Midbrain (tissue), 1 donor: ENCODE measurements at places on chromosomes 6 and 20.

DNA sequence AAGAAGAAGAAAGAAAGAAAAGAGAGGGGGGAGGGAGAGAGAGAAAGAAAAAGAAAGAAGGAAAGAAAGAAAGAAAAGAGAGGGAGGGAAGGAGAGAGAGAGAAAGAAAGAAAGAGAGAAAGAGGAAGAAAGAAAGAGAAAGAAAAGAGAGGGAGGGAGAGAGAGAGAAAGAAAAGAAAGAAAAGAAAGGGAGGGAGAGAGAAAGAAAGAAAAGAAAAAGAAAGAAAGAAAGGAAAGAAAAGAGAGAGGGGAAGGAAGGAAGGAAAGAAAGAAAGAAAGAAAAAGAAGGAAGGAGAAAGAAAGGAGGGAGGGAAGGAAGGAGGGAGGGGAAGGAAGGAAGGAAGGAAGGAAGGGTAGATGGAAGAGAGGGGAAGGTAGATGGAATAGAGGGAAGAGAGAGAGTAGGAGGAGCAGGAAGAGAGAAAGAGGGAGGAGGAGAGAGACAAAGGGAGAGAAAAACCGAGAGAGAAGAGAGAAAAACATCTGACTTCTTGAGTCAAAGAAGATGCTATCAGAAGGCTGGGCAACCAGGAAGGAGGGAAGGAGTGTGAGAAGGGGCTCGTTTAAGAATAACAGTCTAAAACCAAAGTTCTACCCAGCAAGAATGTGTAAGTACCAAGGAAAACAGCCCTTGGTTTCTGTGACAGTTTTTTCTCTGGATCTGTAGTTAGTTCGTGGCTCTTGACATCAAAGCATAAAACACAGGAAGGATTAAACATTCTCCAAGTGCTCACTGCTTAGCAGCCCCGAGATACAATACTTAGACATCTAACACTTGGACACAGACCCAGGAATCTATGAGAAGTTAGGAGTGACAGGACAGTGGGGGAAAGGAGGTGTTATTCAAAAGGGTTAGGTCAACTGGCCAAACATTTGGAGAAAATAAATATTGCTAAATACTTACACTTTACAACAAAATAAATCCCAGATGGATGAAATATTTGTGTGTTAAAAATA is 131.9 kb upstream of the STMND1 start:
- DNase-seq, result no peak

- no peak for DNase-seq
These were observed 322.5 kb downstream of the HACE1 start for GRCh38 chr6:104537180-104537579.

DNA sequence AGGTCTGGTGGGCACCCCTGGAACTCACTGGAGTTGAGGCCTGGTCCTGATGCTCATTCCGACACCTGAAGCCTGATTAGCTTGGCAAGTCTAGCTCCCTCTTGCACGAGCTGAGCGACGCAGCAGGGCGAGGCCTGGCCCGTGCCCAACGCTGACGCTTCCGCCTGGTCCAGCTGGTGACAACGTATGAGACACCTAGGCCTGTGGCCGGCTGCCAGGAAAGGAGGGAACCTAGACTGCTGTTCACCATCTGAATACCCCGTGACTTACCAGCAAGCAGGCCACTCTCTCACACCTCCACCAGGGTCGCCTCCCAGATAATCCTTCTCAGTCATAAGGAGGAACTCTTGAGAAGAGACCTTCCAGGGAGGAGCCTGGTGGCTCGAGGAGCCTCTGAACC is 24.5 kb downstream of the YTHDF1 start:
- DNase-seq, result no peak

GRCh38 chr6:137903933-137904821 is 37.1 kb downstream of the TNFAIP3 start:
- no peak for DNase-seq

DNA sequence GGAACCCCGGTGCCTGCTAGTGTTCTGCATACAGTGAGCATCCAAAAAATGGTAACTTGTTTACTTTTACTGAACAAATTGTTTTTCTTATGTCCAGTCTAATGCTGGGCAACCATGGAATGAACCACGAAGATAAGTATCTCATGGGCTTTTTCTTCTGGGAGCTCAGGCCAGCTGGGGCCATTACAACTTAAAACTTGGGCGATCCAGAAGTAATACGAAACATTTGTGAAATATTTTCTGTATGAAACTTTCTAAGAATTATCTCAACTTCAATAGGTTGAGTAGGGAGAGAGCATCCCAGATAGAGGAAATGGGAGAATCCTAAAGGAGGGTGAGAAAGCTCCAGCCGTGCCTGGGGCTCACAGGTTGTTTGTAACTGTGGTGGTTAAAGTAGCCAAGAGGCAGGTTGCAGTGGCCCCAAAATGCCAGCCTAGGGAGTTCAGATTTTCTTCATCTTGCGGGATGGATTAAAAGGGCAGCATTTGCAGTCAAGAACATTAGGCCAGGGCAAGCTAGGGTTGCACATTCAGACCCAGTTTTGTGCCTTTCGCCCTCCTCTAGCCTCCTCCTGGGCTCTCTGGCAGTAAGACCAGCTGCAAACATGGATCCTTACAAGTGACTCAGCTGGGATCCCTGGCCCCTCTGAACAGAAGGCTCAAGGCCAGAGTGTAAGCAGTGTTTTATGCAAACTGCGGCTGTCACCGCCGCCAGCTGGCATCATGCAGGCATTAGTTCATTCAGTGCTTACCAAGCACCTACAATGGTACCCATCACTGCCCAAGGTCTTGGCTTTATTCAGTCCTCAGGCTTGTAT is 41.5 kb downstream of the ELMO2 start:
- peak; percentile 66 for DNase-seq

GRCh38 chr20:49245921-49246740 is 26.9 kb downstream of the DDX27 start:
- DNase-seq, result peak; percentile 67

DNA sequence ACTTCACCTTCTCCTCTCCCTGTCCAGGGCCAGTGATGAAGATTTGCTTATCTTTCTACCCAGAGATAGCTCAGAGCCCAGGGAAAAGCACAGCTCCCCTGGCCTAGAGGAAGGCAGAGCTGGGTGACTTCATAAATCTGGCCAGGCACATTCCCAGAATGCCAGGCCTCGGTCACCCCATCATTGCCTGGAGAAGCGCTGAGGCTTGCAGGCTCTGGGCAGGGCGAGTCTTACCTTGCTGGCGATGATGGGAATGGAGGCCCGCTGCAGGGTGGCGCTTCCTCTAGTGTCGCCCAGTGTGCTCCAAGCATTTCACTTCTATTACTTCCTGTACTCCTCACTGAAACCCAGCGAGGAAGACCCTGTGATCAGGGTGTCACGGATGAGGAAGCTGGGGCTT is 60.1 kb downstream of the DAAM2 start:
- no peak for DNase-seq

DNA sequence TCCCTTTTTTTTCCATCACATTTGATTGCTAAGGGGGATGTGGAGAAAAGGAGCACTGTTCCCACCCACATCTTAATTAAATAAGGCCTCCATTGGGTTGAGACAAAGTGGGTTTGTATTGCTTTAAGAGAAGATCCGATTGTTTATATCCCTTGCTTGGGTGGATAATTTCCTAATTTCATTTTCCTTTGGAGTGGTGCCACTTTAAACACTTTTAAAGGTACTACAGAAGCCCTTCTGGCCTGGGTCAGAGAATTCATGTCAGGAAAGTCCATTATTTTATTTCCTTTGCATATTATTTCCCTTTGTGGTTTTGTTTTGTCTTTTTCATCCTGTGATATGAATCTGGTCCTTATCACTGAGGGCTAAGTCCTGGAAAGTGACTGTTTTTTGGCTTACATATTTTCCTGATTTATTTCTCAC is 56.9 kb downstream of the PHACTR2 start:
- no peak for DNase-seq

GRCh38 chr6:147022041-147022440 is 182.2 kb upstream of the STXBP5 start:
- no peak for DNase-seq

GRCh38 chr6:126792340-126793085 is 326.0 kb upstream of the RSPO3 start:
- DNase-seq, result no peak

DNA sequence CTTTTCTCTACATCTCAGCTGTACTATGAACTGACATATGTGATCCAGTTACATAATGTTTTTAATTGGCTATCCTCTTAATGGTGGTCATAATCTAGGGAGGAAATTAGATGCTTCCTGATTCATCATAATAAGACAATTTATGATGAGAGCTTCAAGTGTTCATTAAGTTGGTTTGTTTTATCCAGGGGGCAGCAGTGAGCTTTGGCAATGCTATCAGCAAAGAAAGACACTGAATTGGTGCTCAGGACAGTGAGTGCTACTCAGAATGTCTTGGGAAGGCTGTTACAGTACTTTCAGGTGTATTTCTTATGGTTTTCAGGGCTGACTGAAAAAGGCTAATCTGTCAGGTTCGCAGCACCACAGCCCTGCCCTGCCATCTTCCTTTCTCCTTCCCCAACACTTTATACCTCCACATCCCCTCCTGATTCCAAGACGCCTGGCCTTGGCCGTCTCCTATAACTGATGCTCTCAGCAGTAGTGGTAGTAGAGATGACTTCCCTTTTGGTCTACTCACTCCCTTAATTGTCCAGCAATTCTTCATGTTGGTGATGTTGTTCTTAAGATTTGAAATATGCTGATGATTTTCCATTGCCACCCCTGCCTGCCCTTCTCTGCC is 67.0 kb upstream of the TNFAIP3 start:
- peak; percentile 63 for DNase-seq

GRCh38 chr6:22142856-22143255 is 154.0 kb downstream of the PRL start:
- DNase-seq, result no peak

DNA sequence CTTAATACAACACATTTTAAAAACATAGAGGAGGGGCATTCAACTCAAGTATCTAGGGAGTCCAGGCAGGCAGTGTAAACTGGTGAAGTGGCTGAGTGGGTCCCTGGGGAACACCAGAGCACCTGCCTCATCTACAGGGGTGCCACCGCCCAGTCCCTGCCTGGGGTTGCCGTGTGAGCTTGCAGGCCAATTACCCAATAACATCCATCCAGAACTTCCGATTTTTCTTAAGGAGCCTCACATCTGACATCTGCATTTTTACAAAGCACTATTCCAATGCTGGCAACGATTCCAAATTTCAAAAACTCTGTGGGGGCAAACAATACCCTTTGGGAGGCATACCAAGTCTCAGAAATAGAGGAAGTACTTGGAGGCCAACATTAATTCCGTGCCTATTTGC is 288.4 kb upstream of the TSHZ2 start:
- no peak for DNase-seq

DNA sequence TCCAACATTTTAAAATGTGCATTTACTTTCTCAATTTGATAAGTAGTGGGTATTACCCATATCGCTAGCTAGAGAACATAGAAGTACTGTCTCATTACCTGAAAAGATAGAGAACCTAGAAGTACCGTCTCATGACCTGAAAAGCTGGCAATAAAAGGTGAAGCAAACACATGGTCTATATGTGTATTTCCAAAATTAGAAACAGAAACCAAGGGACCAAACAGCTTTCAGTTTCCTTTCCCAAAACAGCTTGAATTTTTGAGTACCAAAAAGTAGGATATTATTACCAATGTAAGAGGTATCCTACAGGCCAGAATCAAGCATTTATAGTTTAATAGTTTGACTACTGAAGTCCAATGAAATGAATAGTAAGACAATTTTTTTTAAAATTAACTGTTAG is 77.2 kb downstream of the KIF13A start:
- no peak for DNase-seq

- no peak for DNase-seq
These were observed 37.4 kb upstream of the JAG1 start for GRCh38 chr20:10710991-10711775.

DNA sequence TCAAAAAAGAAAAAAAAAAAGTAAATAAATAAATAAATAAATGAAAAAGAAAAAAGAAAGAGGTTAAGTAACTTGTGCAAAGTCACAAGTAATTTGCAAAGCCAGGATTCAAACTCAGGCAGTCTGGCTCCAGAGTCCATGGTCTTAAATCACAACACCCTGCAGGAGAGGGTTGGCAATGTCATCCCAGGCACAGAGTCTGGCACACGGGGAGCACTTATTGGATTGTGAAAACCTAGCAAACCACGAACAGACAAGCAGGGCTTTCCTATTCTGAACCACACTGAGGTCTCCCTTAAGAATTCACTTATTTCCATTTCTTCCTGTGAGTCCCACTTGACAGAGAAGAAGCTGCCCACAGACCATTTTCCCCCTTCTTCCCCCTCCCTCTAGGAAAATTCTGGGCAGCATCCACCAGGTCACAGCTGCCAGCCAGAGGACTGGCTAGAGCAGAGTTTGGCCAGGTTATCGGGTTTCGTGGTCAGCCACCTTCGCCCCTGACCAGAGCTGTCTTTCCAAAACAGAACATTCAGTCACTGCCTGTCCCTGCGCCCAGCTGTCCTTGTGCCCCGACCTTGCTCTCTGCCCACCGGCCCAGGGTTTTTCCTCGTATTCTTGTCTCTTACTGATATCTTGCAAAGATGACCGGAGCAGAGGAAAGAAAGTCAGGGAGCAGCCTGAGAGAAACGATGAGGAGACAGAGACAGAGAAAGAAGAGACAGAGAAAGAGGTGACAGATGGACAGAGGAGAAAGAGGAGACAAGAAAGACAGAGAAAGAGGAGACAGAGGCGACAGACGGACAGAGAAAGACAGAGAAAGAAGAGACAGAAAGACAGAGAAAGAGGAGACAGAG is 106.4 kb upstream of the PTPN1 start:
- DNase-seq, result no peak

GRCh38 chr6:56551409-56552120 is 91.1 kb downstream of the DST start:
- DNase-seq, result no peak

- DNase-seq, result no peak
These were observed 203.2 kb downstream of the ANKRD60 start for GRCh38 chr20:58025233-58025632.

DNA sequence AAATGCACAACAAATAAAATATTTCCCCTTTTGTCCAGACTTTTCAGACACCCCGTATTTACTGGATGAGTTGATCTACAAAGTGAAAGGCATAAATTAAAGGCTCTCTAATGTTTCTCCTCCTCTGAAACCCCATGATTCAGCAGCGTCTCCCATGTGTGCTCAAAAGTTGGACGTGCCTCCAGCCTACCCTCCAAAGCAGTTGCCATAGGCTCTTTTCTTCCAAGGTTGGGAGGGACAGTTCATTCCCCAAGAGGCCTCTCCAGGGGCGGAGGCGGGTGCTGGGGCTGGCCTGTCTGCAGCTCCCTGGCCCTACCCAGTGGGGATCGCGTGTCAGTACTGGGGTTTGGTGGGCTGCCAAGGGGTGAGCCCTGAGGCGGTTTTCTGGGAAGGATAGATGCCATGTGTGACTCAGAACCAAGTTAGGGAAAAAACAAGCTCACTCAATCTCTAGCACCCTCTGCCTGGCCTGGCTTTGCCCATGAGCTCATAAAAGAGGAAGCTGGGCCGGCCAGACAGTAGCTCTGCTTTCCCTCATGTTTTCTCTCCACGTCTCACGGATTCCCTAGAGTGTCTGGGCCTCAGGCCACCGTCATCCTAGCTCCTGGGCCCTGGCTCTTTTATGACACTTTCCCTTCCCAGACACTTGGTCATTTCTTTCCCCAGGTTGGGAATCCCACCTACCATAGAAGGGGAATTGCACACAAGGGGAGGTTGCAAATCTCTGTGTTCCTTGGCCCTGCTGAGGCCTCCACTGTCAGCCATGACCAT is 8.0 kb upstream of the IER3 start:
- peak; percentile 35 for DNase-seq
